ENCODE measurements at places on chromosomes 5 and 9.
A peak's percentile ranks its signal among the peaks of the same experiment; 100 is the strongest.

DNA sequence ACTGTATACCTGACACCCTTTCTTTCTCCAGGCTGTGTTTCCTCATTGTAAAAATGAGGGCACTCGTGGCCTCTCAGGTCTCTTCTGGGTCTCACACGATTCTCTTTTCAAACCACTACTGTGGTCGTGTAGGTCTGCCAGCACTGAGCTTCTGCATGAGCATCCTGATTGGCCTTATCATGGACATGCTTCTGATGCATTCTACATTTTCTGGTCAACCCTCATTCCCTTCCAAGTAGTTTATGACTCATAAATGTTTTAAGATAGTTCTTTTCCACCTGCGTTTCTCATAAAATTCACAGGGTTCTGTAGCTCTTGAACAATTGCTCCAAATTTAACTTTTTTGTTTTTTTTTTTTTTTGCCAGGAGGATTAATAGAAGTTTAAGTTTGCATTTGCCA is 294.8 kb downstream of the KCTD16 start:
- DNase-seq = no peak

- no peak for DNase-seq
These were observed 267.0 kb upstream of the NUDT12 start for GRCh38 chr5:103829585-103829984.

GRCh38 chr9:111798786-111799185 is 4.0 kb upstream of the SHOC1 start:
- no peak for DNase-seq

DNA sequence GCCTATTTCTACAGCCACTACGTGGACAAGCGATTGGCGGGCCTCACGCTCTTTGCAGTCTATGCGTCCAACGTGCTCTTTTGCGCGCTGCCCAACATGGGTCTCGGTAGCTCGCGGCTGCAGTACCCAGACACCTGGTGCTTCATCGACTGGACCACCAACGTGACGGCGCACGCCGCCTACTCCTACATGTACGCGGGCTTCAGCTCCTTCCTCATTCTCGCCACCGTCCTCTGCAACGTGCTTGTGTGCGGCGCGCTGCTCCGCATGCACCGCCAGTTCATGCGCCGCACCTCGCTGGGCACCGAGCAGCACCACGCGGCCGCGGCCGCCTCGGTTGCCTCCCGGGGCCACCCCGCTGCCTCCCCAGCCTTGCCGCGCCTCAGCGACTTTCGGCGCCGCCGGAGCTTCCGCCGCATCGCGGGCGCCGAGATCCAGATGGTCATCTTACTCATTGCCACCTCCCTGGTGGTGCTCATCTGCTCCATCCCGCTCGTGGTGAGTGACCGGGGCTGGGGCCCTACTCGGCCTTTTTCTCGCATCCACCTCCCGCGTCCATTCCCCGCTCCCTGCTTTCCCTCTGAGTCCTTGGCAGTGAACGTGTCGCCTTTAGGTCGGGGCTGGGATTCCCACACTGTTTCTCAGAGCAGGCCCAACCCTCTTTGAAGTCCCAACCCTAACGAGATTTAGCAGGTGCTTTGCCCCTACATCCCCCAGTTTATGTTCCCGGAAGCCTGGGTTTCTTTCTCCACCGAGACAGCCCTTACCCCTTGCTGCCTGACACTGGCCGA is 1.8 kb downstream of the PTGER4 start:
- DNase-seq = peak; percentile 62

DNA sequence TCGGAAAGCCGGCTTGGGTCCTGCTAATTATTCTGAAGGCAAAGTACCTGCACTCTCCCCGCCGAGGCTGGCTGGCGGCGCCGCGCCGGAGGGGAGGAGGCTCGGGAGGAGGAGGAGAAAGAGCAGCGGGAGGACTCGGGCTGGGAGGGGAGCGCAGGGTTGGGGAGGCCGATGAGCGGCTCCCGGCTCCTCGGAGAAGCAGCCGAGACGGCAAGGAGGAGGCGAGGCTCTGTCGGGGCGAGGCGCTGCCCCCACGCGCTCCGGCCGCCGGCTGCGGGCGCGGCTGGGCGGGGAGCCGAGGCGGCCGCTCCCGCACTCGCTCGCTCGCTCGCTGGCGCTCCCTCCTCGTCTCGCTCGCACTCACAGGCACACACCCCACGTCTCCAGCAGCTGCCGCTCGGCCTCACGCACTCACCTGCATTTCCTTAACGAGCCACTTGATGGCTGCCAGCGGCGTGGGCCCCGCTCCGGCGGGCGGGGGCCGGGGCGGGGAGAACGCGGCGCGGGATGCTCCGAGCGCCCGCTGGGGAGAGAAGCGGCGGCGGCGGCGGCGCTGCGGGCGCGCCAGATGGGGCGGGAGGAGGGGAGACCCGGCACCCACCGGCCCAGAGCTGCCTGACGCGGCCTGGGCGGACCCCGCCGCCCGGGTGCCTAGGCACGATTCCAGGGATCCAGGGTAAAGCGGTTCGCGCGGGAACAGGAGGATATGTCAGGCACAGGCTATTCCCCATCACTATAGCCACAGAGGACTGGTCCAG is at the start of gene PTPRD:
Gene PTPRD (minus strand): TSS at position 362 of the 758 bp plus-strand sequence.
- DNase-seq = peak; percentile 54

DNA sequence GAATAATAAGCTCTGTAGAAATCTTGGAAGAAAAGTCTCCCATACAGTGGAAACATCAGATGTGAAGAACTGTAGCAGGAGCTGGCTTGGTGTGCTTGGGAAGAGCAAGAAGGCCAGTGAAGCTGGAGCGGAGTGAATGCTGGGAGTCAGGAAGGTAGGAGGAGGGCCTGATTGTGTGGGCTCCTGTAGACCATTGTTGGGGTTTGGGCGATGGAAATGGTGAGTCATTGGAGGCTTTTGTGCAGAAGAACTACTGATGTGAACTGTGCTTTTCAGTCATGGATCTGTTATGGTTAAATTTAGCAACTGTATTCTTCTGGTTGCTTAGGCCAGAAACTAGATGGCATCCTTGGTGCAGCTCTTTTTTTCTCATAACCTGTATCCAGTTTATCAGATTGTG is 2.3 kb downstream of the ICE1 start:
- peak; percentile 45 for DNase-seq

DNA sequence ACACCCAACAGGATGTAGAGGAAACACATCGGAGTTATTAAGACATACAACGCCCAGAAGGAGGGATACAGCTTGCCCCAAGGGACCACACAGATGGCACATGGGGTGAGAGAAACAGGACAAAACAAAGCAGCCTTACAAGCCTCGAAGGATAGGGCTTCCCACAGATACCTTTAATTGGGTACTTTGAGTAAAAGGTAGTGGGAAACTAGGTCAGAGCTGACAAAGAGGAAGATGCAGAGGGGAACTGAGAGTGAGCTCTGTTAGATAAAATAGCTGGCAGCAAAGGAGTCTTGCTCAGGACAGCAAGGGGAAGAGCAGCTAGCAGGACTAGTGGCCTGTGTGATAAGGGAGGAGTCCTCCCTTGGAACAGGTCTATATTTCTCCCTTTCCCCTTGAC is 48.2 kb downstream of the OTP start:
- DNase-seq = no peak

DNA sequence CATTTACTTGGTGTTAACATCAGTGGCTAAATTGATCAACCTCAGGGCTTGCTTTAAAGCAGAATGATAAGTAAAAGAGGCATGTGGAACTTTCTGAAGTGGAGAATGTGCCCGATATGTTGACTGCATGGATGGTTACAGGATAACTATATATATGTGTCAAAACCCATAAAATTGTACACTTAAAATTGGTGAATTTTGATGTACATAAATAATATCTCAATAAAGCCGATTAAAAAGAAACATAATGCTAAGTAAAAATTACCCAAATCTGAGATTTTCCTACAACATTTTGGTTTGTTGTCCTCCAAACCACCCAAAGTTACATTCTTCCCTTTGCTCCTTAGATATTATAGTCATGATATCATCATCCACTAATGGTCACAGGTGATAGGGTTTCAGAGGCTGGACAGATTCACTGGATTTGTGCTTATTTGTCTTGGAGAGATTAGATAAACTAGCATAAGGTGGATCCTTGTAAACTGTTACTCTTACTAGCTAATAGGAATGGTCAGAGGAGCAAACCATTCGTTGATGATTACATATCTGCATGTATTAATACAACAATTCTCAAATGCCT is 119.7 kb upstream of the RPS23 start:
- DNase-seq = no peak

DNA sequence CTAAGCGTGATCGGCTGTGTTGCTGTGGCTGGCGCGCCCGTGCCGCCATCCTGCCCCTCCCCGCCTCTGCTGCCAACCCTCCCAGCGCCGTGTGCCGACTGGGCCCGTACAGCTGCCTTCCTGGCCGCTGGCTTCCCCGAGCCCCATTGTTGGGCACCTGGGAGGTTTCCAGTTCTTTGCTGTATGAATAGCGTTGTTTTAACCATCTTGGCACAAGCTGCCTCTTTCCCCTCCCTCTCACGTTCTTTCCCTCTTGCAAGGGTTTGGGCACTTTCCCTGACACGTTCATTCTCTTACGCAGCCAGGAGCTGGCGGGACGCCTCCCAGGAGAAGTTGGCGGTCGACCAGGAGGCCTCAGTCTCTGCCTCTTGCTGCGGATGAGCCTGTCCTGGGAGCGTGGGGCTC is 43.1 kb upstream of the RXRA start:
- DNase-seq = no peak

DNA sequence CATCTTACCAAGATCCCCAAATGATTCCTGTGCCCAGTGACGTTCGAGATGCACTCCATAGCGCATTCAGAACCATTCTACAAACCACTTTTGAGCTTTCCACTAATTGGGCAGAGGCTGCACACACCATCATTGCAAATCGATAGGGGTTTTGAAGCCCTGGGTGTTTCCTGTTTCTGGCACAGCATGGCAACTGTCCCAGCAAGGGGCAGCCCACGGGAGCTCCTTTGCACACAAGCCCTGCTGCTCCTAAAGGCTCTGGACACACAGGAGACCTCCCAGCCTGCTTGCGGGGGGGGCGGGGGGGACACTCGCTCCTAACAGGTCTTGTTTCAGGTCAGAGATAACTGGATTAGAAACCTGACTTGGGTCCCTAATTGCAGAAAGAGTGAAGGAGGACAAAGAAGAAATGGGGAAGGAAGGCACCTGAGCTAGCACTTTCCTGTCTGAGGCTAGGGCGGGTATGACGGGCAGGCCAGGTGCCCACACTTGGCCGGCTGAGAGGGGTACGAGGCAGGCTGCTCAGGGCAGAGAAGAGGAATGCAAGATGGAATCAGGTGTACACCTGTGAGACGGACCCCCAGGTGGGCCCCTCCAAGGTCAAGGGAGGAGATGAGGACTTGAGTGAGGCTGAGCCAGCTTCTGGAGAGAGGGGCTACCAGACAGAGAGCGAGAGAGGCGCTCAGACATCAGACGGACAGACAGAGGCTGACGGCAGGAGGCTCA is 820 bp downstream of the FBP1 start:
- no peak for DNase-seq

All from activated CD4-positive, alpha-beta T cell treated with anti-CD3 and anti-CD28 coated beads, Interleukin-2, Interleukin-6, amounts not matched to agents 100 ng/mL and 50 ng/mL, durations not matched to agents 16 hours and 8 hours (primary cell).